Osteoblast (primary cell): ENCODE measurements at places on chromosomes 2 and 18. TPM values are rescaled to one million over a fixed set of nuclear protein-coding genes. Genes with fewer than 3 reads are reported as not detected.

The SLC5A7 gene
- not detected in 2 replicates for total RNA-seq

The CRACDL gene
- not detected in 2 replicates for total RNA-seq

The DES gene
- 0.72 and 1.2 TPM in 2 replicates for total RNA-seq

The KLHL29 gene
- total RNA-seq, result 1.5 and 3.3 TPM in 2 replicates

The ST8SIA5 gene
- total RNA-seq, result under 0.01 TPM in 2 replicates

GRCh38 chr18:42001801-42002200 lies 46.8 kb downstream of the PIK3C3 start:
- no peak for DNase-seq

GRCh38 chr2:191910518-191910917 lies 63.6 kb upstream of the CAVIN2 start:
- peak; percentile 83 for DNase-seq

DNA sequence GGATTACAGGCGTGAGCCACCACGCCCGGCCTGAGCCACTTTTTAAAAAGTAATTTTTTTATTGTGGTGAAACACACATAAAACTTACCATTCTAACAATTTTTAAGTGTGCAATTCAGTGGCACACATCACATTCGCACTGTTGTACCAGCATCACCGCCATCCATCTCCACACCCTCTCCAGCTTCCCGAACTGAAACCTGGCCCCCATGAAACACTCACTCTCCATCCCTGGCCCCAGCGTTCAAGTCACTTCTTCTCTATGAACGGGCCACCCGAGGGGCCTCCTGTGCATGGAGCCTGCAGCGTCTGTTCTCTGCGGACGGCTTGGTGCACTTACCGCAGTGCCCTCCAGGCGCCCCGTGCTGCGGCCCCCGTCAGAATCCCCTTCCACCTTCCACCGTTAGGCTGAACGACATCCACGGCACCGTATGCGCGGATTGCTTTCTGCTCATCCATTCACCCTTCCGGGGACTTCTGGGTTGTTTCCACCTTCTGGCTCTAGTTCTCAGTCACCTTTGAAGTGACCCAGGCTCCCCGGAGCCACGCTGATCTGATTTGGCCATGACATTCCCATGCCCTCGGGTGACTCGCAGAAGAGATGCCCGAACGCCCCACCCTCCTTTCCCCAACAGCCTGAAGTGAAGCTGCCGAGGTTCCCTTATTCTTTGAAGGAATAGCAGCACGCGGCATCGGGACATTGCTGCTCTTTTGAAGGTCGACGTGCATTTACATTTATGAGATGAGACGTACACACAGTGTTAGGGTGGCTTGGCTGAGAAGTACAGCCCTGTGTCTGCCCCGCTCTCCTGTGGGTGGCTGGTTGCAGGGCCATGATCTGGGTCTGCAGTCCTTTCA lies 134.4 kb downstream of the MBP start:
- DNase-seq, result no peak

DNA sequence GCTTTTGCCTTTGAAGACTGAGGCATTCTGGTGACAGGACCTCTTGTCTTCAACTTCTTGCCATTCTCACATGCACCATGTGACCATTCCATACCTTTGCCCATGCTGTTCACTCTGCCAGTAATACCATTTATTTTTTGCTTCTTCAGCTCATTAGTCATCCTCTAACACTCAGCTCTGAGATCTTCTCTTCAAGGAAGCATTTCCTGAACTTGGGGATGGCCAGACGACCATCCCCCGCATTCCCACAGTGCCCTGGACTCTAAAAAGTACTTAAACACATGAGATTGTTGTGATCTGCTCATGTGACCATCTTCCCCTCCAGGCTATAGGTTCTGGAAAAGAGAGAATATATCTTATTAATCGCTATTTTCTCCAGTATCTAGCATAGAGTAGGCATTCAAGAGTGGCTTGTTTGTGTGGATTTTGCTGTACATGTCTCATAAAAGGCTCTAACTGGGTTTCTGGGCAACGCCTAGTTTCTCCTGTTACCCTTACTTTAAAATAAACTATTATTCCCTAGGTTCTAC lies 33.9 kb downstream of the PAX3 start:
- no peak for DNase-seq

- peak; percentile 82 for DNase-seq
Observed at GRCh38 chr2:233982421-233983121, 65.4 kb downstream of the TRPM8 start.

- no peak for DNase-seq
Observed at GRCh38 chr2:176464886-176465564, 195.8 kb downstream of the MTX2 start.

DNA sequence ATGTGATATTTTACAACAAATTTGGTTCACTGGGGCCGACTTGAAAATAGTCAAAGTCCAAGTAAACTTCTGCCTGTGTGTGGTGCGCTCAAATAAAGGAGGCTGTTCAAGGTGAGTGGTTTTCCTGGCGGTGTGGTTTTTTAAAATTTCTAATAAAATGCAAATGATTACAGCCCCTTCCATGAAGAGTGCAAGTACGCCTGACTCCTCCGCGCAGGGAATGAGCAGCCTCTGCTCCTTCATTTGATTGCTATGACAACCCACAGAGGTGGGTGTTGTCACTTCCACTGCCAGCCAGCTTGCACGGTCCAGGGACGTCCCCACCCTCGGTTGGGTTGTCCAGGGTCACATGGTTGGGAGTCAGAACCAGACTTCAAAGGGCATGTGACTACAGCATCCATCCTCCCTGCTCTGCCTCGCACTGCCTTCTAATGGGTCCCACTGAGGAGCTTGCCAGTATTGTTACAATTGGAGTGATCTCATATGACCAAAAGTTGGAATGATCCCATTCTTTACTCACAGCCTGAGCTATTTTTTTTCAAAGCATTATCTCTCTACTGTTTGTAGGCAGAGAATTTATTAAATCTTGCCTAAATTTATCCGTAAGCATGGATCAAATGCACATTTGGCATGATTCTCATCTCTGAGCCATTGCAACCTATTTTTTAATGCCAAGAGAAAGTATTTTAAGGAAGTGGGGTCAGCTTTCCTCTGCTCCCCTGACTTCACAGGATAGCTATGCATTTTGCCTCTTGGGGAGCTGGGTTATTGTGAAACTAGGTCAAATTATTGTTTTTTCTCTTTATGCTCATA lies 121.3 kb downstream of the AGAP1 start:
- DNase-seq, result peak; percentile 93

DNA sequence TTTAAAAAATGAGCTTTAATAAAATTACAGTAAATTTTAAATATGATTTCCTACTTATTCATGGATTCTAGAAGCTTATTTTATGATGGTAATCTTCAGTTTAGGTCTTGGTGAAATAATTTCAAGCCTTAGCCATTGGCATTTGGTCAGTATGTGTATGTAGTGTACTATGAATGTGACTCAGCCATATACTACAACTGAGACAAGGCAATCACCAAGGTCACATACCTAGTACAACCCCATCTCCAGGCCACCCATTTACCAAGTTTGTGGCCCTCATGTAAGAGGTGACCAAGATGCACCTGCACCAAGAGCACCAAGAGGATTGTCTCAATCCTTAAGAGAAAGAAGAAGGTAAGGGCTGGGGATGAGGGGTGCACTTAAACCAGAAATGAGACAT lies 54.8 kb upstream of the FRZB start:
- DNase-seq, result no peak

GRCh38 chr18:63322908-63323634 lies 3.5 kb upstream of the BCL2 start:
- DNase-seq, result peak; percentile 85

DNA sequence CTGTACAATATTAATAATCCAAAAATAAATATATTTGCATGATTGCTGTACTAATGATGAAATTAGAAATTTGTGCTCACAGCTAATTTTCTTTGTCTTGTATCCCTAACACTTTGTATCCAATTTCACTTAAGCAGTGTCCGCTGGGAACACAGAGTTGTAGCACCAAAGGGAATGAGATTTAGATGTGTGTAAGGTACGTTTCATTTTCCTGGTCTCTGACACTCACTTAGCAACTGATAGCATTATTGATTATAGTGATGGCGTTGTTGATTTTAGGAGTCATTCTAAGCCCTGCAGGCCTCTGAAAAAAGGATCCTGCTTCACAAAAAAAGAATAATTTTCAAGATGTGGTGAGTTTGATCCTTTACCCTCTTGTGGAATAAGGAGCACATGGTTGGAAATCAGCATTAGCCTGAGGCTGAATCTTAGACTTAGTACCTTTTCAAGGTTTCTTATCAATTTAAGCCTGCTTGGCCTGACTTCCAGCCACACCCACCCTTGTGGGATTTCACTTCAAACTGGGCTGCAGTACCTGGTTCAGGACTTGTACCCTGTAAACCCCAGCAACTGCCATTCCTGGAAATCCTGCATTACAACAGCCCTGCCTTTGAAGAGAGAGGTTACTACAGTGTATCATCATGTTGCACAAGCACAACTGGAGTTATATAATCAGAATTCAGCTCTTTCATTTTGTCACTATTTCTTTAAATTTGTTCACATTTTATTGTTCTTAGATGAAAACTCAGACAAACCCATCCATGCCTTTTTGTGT lies 116.2 kb downstream of the RND3 start:
- no peak for DNase-seq

DNA sequence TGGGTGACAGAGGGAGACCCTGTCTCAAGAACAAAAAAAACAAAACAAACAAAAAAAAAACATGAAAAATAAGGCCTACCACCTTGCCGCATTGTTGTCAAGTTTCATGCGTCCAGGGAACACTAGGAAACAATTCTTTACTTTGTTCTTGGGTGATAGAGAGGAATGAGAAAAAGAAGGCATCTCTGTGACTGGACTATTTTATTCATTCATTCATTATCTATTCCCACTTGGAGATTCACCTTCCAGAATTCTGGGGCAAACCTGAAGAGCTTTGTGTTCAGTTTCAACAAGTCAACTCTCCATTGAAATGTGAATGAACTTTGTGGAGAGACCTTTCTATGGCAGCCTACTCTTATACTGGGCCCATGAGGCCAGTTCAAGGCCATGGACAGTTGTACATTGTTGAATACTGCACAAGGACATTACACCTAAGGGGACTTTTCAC lies 88.5 kb upstream of the NDUFV2 start:
- no peak for DNase-seq

- no peak for DNase-seq
Observed at GRCh38 chr2:173770947-173771678, 194.1 kb downstream of the SP3 start.
